T1000 (cell line): ENCODE measurements at places on chromosomes 2 and 18.

- peak; percentile 88 for DNase-seq
These were observed 48.5 kb downstream of the KCNIP3 start for GRCh38 chr2:95345563-95346230.

- no peak for DNase-seq
These were observed 316.2 kb upstream of the MGAT5 start for GRCh38 chr2:133937669-133938068.

GRCh38 chr2:239164335-239164871, 236.4 kb downstream of the HDAC4 start:
- no peak for DNase-seq

DNA sequence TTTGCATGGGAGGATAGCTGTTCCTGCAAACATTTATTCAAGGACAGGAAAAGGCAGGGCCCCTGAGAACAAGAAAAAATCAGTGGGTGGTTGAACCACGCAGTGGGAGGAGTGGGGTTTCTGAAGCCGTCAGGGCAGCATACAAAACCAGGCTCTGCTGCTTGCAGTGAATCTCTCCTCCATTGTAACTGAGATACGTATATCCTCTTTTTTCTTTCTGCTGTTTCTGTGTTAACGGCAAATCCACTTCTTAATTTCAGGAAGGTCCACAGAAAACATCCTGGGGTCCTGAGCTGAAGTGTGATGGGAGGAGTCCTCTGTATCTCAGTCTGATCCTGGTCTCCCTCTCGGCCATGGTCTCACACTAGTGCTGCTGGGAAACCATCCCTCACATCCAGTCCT, 27.2 kb upstream of the KCNF1 start:
- no peak for DNase-seq

- no peak for DNase-seq
These were observed 33.9 kb downstream of the BMP10 start for GRCh38 chr2:68837164-68837860.

GRCh38 chr2:151630372-151630771, 103.9 kb downstream of the NEB start:
- DNase-seq, result no peak

DNA sequence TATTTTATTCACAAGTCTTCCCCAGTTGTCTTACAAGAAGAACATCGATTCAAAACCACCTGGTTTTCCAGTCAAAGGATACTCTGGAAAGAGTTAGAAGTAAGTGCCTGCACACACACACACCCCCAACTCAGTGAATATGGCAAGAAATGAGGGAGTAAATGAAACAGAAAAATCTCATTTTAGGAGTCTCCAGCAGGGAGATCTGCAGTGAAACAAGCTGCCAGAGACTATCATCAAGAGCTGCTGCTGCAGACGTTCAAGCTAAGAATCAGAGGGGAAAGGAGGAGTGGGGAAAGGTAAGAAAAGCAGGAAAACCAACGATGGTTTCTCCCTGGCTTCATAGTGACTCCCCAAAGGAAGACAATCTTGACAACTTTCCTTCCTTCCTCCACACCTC, 2.4 kb downstream of the ALK start:
- no peak for DNase-seq

GRCh38 chr2:130754811-130755210, 529 bp upstream of the AMER3 start:
- no peak for DNase-seq

DNA sequence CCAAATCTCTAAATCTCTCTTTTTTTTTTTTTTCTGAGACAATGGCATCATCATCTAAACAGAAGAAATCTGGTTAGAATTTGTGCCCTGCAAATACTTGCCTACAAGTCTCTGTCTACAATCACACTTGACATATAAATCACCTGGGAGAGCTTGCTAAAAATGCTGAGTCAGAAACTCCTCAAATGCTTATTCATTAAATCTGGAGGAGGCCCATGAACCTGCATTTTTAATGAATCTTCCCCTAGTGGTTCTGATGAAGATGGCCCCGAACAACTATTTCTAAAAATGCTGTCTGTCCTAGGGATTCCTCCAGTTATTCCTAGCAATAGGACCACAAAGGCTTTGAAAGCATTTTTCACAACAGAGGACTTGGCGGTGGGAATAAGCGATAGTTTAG, 1.6 kb upstream of the CSRNP3 start:
- no peak for DNase-seq

- DNase-seq, result no peak
These were observed 33.1 kb downstream of the GPC1 start for GRCh38 chr2:240468303-240469238.

DNA sequence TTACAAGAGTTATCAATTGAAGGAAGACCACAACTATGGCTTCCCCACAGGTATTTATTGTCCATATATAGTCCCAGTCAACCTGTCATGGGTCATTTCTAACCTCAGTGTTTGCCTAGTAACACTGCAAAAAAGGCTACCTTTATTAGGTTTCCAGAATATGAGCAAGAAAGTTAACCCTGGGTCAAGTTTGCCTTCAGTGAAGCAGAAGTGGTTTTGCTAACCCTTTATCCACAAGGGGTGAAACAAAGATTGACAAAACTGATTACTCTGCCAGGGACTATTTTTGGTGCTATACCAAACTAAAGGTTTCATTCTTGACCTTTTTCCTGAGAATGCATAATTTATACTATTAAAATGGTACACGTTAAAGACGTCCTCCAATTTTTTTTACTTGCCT, 28.8 kb downstream of the SP100 start:
- DNase-seq, result no peak

GRCh38 chr2:1676913-1677820, 67.1 kb downstream of the PXDN start:
- no peak for DNase-seq
